Type B pancreatic cell (in vitro differentiated cells): ENCODE measurements at places on chromosomes 6 and 20. TPM values are rescaled to one million over a fixed set of nuclear protein-coding genes. Genes with fewer than 3 reads are reported as not detected.

DNA sequence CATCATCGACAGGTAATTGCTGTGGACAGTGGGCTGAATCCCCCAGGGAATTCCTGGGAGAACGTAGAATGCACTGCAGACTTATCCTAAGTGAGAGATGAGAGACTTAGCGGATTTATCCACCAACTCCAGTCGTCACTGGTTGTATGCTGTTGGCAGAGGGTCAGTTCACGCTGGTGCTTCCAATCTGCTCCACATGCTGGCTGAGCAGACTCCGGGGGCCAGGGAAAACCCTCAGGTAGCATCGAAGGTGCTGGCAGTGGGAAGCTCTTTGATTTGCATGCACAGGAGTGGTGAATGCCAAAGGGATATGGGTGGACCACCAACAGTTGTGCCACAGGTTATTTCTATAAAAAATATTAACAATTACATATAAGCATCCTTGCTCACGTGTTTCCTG is 20.2 kb downstream of the TTLL9 start:
- DNase-seq, result no peak

GRCh38 chr6:108350528-108350927 is 55.7 kb downstream of the AFG1L start:
- DNase-seq, result no peak

DNA sequence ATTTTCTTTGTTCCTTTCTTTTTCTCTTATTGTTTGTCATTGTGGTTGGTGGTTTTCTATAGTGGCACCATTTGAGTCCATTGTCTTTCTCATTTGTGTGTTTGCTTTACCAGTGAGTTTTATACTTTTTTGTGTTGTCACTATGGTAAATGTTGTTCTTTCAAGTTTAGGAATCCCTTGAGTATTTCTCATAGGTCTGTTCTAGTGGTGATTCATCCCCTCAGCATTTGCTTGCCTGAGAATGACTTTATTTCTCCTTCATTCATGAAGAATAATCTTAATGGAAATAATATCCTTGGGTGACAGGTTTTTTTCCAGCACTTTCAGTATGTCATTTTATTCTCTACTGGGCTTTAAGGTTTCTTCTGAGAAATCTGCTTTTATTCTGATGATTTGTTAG is 209.2 kb upstream of the ASCC3 start:
- no peak for DNase-seq

DNA sequence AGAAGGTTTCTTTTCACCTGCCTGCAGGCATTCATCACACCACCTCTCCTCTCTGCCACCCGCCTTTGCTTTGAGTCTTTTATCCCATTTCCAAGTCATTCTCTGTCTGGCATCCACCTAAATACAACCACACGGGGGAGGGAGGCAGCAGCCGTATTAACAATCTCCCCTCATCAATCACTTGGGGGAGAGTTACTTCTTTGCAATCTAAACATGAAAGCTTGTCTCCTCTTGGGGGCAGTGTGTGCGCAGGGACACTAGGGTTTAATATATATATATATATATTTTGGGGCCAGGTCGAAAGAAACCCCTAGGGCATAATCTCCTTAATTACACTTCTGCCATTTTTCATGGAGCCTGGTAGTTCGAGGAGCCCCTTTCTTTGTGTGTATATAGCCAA is 214.5 kb downstream of the TSHZ2 start:
- DNase-seq, result no peak

The SLPI gene
- 35.7 and 73.6 TPM in 2 replicates for total RNA-seq
